Articular chondrocyte of knee joint (primary cell): ENCODE measurements at places on chromosomes 16 and 17. TPM values are rescaled to one million over a fixed set of nuclear protein-coding genes. Genes with fewer than 3 reads are reported as not detected.

Gene ACSM3
- total RNA-seq: 1.0 and 1.5 TPM in 2 replicates

Gene ATXN2L
- total RNA-seq: 40.0 and 47.6 TPM in 2 replicates

Gene KCNH4
- under 0.01 TPM in 1 of 2 replicates, not detected in the other for total RNA-seq

Gene NPIPA3
- total RNA-seq: 0.22 and 0.52 TPM in 2 replicates

Gene CD300E
- under 0.01 TPM in 1 of 2 replicates, not detected in the other for total RNA-seq
